ENCODE measurements at places on chromosomes 7 and 10.

DNA sequence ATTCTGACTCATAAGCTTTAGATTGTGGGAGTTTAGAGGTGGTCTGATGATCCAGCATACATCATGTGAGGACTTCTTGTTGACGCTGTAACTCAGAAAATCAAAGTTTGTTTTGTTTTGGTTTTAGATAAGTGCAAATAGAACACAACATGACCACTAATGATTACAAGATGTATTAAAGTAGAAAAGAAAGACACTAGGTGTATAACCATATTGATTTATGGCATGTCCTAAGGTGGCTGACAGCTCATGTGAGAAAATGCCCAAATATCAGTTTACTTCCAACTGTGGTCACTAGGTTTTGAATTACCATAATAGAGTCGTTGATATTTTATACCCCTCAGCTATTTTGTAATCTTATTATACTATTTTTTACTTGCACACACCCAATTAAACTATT, 1131.4 kb upstream of the PHF14 start:
- ATAC-seq, result no peak

DNA sequence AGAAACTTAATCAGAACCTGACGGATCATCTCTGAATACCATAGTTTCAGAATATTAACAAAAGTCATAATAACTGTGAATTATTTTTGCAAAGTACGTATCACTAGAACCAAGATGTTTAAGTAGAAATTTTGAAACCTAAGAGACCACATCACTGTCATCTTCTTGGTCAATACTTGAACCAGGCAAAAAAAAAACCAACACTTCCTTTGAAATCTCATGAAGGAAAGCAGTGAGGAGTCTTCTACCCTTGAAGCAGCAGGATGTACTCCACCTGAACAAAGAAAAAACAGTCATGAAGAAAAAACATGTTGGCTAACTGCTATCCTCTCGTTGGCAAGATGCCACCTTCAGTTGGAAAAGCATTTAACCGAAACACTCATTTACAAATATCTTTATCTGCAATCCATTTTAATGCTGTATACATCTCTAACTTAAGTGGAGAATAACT, 82.4 kb downstream of the SRPK2 start:
- no peak for ATAC-seq

GRCh38 chr7:34013421-34013820, 108.1 kb downstream of the BMPER start:
- no peak for ATAC-seq

GRCh38 chr10:129498680-129499079, 31.6 kb downstream of the MGMT start:
- no peak for ATAC-seq

GRCh38 chr7:46660402-46660980, 739.4 kb upstream of the IGFBP3 start:
- no peak for ATAC-seq

- ATAC-seq, result peak; percentile 60
These were observed 185.6 kb upstream of the LRGUK start for GRCh38 chr7:133941496-133941895.

DNA sequence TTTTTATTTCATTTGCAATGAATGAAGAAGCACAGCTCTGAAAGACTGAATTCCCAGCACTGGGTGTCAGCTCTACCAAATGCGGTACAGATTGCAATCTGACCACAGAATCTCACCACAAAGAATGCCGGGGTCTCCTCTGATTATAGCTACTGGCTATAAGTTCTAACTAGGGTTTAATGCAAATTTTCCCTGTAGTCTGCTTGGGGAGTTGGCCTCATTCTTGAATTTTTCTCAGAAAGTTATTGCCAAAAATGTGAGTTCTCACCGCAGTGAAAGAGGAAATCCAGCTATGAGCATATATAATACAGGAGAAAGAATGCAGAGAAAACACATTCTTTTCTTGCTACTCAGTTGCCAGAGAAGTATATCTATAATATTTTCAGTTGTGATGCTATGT, 1255.7 kb upstream of the LRRTM3 start:
- peak; percentile 85 for ATAC-seq

GRCh38 chr10:8615118-8615517, 560.6 kb downstream of the GATA3 start:
- ATAC-seq, result no peak

DNA sequence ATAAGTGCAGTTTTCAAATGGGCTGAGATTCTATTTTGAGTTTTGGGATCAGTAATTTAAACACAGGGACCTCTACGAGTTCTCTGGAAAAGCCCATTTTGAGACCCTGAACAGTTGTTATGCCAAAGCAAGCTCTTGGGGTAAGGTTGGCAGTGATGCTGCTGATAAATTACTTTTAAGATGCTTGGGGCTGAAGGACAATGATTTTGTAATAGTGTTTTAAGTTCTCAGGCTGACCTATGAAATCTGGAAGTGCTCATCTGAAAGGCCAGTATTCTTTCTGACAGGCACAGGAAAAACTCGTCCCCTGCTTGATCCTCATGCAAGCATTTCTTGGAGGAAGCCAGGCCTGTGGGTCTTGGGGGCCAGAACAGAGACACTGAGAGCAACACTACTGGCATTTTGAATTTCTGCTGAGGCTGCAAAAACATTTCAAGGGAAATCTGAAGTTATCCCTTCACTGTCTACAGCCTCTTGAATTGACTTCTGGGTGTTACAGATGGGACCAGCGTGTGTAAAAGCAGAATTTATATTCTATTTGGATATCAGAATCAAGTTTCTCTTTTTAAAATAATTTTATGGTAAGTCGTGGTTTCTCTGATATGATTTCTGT, 79.7 kb downstream of the AUTS2 start:
- ATAC-seq, result peak; percentile 79

DNA sequence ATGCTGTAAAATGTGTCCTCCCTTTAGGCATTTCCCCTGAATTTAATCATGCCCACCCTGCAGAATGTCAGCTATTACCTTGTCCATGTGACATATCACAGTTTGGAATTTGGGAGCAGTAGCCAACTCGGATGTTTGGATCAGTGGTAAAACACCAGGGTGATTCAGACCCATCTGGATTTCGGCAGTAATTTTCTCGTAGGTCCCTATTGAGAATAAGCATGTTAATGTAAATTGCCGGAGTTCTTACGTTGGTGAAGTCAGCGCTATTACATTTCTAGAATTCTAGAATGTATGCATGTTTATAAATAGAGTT, 44.1 kb downstream of the HGF start:
- ATAC-seq, result peak; percentile 95

DNA sequence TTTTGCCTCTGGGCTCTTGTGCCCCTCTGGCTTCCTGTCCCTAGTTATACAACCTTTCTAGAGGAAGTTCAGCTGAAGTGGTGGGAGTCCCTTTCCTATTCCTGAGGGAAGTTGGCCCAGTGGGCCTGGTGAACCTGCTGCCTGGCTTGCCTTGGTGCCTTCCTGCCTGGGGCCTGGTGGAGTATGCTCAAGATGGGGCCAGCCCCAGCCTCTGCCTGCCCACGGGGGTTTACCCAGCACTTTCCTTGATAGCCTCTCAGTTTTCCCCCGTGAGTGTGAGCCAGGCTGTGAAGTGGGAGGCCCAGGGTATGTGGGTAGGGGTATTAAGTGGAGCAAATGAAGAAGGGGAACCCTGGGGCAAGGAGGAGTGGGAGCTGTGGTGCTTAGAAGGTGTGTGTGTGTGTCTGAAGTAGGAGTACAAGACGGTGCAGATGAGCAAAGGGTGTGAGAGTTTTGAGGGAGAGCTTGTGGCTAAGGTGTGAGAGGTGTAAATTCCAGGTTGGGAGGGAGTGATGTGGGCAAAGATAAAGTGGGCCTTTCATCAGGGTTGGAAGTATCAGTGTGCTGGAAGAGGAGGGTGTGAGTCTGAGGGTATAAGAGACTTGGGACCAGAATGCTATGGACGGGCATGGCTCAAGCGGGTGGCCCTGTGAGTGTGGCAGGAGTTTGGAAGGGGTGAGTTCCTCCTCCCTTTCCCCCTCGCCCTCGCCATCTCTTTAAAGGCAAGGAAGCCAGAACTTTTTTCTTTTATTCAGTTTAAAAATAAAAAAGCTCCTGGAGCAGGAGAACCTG, 10.9 kb upstream of the PAX2 start:
- ATAC-seq, result no peak

Measured in SK-N-SH treated with all-trans-retinoic acid at 6 μM for 48 hours (cell line).